Ovary (tissue), 10 donors: ENCODE measurements at places on chromosomes 3 and 15.

DNA sequence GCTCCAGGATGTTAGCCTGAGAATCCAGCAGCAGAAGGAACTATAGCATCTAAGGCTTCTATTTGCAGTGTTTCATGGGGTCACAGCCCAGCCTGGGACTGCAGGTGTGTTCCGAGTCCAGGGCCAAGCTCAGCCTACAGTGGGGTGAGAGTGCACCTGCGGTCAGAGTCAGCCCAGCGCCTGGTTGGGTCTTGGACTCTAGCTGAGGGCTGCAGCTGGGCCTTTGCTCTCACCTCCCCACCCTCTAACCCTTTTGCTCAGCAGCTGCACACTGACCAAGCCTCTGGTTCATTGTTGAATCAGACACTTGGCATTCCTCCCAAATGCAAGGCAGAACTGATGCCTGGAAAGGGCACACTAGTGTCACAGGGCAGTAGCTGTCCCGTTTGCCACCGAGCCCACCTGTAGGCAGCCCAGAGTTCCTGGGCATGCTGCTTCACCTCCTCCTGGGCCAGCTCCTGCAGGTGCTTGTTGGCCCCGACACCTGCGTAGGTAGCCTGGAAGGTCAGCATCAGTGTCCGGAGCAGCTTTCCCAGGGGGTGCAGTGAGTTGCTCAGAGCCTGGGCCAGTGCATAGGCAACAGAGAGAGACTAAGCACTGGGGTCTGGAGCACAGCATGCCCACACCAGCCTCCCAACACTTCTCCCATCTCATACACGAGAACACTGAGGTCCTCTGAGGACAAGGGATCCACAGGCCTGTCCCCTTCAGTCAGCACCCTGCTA lies 17.5 kb downstream of the ALS2CL start:
- no peak for DNase-seq

DNA sequence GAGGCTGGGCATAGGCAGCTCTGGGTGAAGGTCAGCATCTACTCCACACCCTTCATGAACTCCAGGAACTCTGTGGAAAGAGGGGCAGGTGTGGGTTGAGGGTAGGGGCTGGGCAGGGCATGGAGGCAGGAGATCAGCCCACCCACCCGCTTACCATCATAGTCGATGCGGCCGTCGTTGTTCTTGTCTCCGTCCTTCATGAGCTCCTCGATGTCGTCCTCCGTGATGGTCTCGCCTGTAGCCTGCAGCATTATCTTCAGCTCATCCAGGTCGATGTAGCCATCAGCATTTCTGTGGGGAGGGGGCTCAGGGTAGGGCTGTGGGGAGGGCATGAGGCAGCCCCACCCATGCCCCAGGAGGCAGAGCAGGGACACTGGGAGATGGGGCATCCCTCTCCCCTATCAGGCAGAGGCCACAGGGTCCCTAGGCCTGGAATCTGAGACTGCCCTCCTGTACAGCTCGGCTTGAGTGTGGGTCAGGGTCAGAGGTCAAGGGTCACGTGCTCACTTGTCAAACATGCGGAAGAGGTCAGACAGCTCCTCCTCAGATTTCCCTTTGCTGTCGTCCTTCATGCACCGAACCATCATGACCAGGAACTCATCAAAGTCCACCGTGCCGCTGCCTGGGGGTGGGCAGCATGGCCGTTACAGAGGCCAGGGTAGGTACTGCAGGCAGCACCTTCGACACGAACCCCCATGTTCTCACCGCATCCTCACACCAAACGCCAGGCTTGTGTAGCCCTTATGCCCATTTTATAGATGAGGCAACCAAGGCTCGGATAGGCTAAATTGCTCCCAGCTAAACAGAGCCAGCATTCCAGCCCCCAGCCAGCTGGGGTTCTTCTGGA lies 2.4 kb downstream of the TNNC1 start:
- no peak for DNase-seq

GRCh38 chr3:168532135-168532534 lies 436.4 kb upstream of the GOLIM4 start:
- DNase-seq: no peak

GRCh38 chr3:130626049-130626448 lies 109.1 kb downstream of the COL6A6 start:
- DNase-seq: no peak
